Heart right ventricle (tissue), 16 donors: ENCODE measurements at places on chromosomes 16 and 17. TPM values are rescaled to one million over a fixed set of nuclear protein-coding genes. Genes with fewer than 3 reads are reported as not detected.

Gene TMEM235
- total RNA-seq: not detected

Gene PLK1
- 0.74 TPM for total RNA-seq

Gene CBLN1
- 1.2 TPM for total RNA-seq

Gene LPO
- not detected for total RNA-seq

Gene SMPD3
- 0.13 TPM for total RNA-seq

Gene GP2
- total RNA-seq: 2.3 TPM

Gene AFMID
- total RNA-seq: 27.7 TPM

Gene GPRC5C
- 34.4 TPM for total RNA-seq

Gene SDR42E1
- total RNA-seq: 0.46 TPM

Gene CLUH
- total RNA-seq: 181 TPM

Gene KRT17
- total RNA-seq: not detected

Gene TVP23A
- 0.18 TPM for total RNA-seq

Gene HOXB5
- total RNA-seq: not detected

Gene MYCBPAP
- total RNA-seq: 1.6 TPM

Gene NAE1
- 34.3 TPM for total RNA-seq

Gene TP53TG3C
- total RNA-seq: not detected

Gene SEPTIN12
- total RNA-seq: 1.3 TPM

Gene CACNA1G
- 0.22 TPM for total RNA-seq
